ENCODE measurements at places on chromosomes 12 and 14.

- DNase-seq = no peak
Observed at GRCh38 chr12:43621262-43621661, 69.3 kb upstream of the ADAMTS20 start.

- no peak for DNase-seq
Observed at GRCh38 chr12:69252033-69252432, 12.7 kb downstream of the CPSF6 start.

- no peak for DNase-seq
Observed at GRCh38 chr14:34993426-34993825, 10.6 kb downstream of the SRP54 start.

- no peak for DNase-seq
Observed at GRCh38 chr14:22387776-22388241, 201.2 kb downstream of the DAD1 start.

GRCh38 chr12:31390991-31391390 lies 65.0 kb upstream of the SINHCAF start:
- DNase-seq = no peak

- DNase-seq = no peak
Observed at GRCh38 chr12:109770861-109771670, 57.4 kb downstream of the FAM222A start.
